ENCODE measurements at places on chromosomes 4 and X. TPM values are rescaled to one million over a fixed set of nuclear protein-coding genes. Genes with fewer than 3 reads are reported as not detected.

FNIP2 gene
- total RNA-seq, result 62.9 TPM

RRH gene
- 0.25 TPM for total RNA-seq

CACNA1F gene
- not detected for total RNA-seq

GPR101 gene
- total RNA-seq, result not detected

RS1 gene
- total RNA-seq, result not detected

ADGRL3 gene
- 226 TPM for total RNA-seq

CCNA2 gene
- total RNA-seq, result 3.9 TPM

CLCN5 gene
- 3.4 TPM for total RNA-seq

All from temporal lobe (tissue), 4 donors.